Activated CD8-positive, alpha-beta T cell treated with anti-CD3 and anti-CD28 coated beads, Interleukin-2, amount 10 ng/mL, durations not matched to agents 7 days and 5 days (primary cell): ENCODE measurements at places on chromosomes 7 and 10. TPM values are rescaled to one million over a fixed set of nuclear protein-coding genes. Genes with fewer than 3 reads are reported as not detected.

DNA sequence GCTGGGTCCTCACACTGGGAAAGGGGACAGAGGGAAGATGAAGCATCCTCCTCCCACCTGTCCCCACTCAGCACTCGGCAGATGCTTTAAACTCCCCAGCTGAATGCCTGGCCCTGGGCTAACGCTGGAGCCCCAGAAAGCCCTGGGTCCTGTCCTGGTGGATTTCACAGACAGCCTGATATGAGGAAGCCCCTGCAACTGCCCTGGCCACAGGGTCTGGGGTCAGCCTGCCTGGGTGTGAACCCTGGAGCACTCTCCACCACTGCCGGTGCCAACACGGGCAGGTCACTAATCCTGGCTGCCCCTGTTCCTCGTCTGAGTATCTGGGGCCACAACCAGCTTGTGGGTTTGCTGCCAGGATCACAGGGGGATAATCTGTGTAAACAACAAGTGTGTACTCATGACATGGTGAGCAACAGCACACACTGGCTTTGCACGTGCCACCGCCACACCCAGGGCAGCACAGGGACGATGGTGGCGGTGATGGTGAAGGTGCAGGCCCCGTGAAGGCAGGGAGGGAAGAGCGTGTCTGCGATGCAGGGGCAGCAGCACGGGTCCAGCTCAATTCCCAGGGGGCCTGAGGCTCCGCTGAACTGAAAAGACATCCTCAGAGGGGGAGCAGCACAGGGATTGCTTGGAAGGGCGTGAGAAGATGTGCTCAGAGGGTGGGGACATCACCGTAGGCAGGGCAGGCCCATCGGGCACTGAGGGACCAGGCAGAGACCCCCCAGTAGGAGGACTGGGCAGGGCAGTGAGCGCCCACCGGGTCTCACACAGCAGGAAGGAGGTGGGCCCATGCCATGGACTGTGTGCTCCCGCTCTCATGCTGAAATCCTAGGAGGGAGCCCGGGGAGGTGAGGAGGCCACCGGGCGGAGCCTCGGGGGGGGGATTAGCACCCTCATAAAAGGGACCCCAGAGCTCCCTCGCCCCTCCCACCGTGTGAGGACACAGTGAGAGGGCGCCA, 238.7 kb downstream of the MAD1L1 start:
- no peak overlapping the region for H3K4me3 ChIP-seq
- H3K27ac ChIP-seq, result no peak overlapping the region

- H3K36me3 ChIP-seq, result no peaks in the 10 kb centered on the region
- H3K27me3 ChIP-seq, result peaks cover 9% of the 10 kb centered on the region
Observed at GRCh38 chr7:158957921-158958491, 101.6 kb downstream of the DYNC2I1 start.

DNA sequence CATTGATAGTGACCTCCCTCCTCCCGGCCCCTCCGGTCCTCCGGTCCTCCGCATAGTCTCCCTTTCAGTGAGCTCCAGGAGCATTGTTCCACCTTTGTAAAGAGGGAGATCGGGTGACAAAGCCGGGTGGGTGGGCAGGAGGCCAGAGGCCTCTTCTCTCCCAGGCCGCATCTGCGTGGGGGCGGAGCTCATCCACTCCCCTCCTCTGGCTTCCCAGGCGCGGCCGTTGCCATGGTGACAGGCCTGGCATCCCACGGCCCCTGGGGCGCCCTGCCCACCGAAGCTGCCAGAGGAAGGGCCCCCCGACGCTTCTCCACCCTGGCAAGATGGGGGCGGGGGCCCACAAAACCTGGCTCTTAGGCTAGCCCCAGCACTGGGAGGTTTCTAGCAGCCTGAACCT, 4.4 kb upstream of the FZD9 start:
- no peak overlapping the region for H3K4me3 ChIP-seq
- H3K27ac ChIP-seq, result no peak overlapping the region
- H3K27me3 ChIP-seq, result no peaks in the 10 kb centered on the region

DNA sequence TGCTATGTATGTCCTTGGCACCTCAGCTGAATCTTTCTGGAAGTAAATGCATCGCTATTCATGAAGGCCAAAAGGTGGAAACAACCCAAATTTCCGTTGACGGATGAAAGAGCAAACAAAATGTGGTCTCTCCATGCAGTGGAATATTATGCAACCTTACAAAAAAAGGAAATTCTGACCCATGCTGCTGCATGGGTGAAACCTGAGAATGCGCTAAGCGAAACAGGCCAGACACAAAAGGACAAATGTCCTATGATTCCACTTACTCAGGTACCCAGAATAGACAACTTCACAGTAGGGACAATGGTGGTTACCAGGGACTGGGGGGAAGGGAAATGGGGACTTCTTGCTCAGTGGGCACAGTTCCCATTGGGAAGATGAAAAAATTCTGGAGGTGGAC, 158.8 kb downstream of the CAMK1D start:
- H3K4me3 ChIP-seq, result no peak overlapping the region
- peaks cover 10% of the 10 kb centered on the region for H3K27me3 ChIP-seq
- no peak overlapping the region for H3K27ac ChIP-seq
- H3K36me3 ChIP-seq, result no peaks in the 10 kb centered on the region
- peaks cover 39% of the 10 kb centered on the region for H3K4me1 ChIP-seq

Gene TFEC
- total RNA-seq, result 0.73 TPM

GRCh38 chr7:8018961-8019360, 50.4 kb downstream of the GLCCI1 start:
- peaks cover 13% of the 10 kb centered on the region for H3K4me1 ChIP-seq
- H3K27ac ChIP-seq, result no peak overlapping the region
- H3K27me3 ChIP-seq, result no peaks in the 10 kb centered on the region
- DNase-seq, result no peak

Gene ZPBP
- not detected for total RNA-seq

GRCh38 chr7:157088136-157088535, 50.6 kb upstream of the UBE3C start:
- peaks cover 12% of the 10 kb centered on the region for H3K27me3 ChIP-seq
- no peak for DNase-seq
- H3K4me1 ChIP-seq, result no peaks in the 10 kb centered on the region
- H3K4me3 ChIP-seq, result no peak overlapping the region
- no peaks in the 10 kb centered on the region for H3K36me3 ChIP-seq

Gene ASL
- total RNA-seq, result 29.9 TPM

- no peak for DNase-seq
- no peaks in the 10 kb centered on the region for H3K4me1 ChIP-seq
- H3K27ac ChIP-seq, result no peak overlapping the region
- H3K36me3 ChIP-seq, result no peaks in the 10 kb centered on the region
- no peak overlapping the region for H3K4me3 ChIP-seq
Observed at GRCh38 chr7:28787106-28787505, 171.0 kb downstream of the TRIL start.
